ENCODE measurements at places on chromosomes 3 and 15.

- H3K36me3 ChIP-seq: no peaks in the 10 kb centered on the region
- DNase-seq: no peak
- no peaks in the 10 kb centered on the region for H3K27me3 ChIP-seq
- no peaks in the 10 kb centered on the region for H3K4me1 ChIP-seq
- H3K27ac ChIP-seq: no peak overlapping the region
Observed at GRCh38 chr3:13025090-13025489, 48.1 kb downstream of the IQSEC1 start.

- no peak overlapping the region for H3K27ac ChIP-seq
- no peak for DNase-seq
- no peak overlapping the region for H3K4me3 ChIP-seq
- no peaks in the 10 kb centered on the region for H3K4me1 ChIP-seq
Observed at GRCh38 chr3:185421577-185422232, 58.8 kb downstream of the MAP3K13 start.

- no peaks in the 10 kb centered on the region for H3K27me3 ChIP-seq
- no peak overlapping the region for H3K27ac ChIP-seq
- no peaks in the 10 kb centered on the region for H3K36me3 ChIP-seq
Observed at GRCh38 chr3:46619845-46620778, 7.8 kb downstream of the FAM240A start.

- no peak overlapping the region for H3K4me3 ChIP-seq
- peak; percentile 14 for DNase-seq
- no peak overlapping the region for H3K27ac ChIP-seq
- H3K4me1 ChIP-seq: no peaks in the 10 kb centered on the region
- no peaks in the 10 kb centered on the region for H3K27me3 ChIP-seq
Observed at GRCh38 chr3:152385761-152386160, 117.0 kb downstream of the MBNL1 start.

- no peaks in the 10 kb centered on the region for H3K27me3 ChIP-seq
- H3K36me3 ChIP-seq: no peaks in the 10 kb centered on the region
- H3K4me1 ChIP-seq: no peaks in the 10 kb centered on the region
- peak; percentile 97 for DNase-seq
- H3K4me3 ChIP-seq: peak within 1 kb of the TSS; percentile 72
- H3K27ac ChIP-seq: peak within 1 kb of the TSS; percentile 46
Observed at GRCh38 chr3:152834776-152835600, at the start of gene P2RY1. Gene P2RY1 (plus strand): TSS chr3:152835131. CDS start chr3:152835783, 652 bp downstream.

GRCh38 chr3:13475871-13476590 lies 4.1 kb upstream of the HDAC11 start:
- H3K4me3 ChIP-seq: no peak overlapping the region
- peak; percentile 68 for DNase-seq
- H3K4me1 ChIP-seq: no peaks in the 10 kb centered on the region
- H3K27ac ChIP-seq: no peak overlapping the region

All from mesendoderm (in vitro differentiated cells).